ENCODE measurements at places on chromosomes 2 and 18.

DNA sequence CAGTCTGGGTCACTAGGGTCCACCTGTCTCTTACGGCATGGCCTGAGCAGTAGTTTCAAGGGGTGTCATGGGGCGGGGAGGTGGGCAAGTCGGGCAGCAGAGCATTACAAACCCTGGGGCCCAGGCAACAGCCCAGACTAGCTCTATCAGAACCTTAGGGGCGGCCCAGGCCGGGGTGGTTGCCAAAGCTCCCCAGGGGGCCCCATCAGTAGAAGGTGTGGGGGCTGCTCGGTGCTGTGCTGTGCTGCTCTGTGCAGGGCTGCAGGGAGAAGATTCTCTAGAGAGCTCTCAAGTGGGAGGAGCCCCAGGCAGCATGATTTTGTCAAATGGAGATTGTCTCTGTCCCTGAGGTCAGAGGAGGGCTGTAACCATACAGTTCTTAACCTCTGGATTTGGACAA is 36.4 kb upstream of the SLC14A1 start:
- H3K36me3 ChIP-seq: no peaks in the 10 kb centered on the region
- H3K27me3 ChIP-seq: no peaks in the 10 kb centered on the region
- no peak overlapping the region for H3K4me3 ChIP-seq
- H3K4me1 ChIP-seq: no peaks in the 10 kb centered on the region

- no peak for DNase-seq
- no peaks in the 10 kb centered on the region for H3K4me1 ChIP-seq
- no peak overlapping the region for H3K4me3 ChIP-seq
- H3K36me3 ChIP-seq: no peaks in the 10 kb centered on the region
- H3K27ac ChIP-seq: no peak overlapping the region
These were observed 112.5 kb upstream of the AGAP1 start for GRCh38 chr2:235381261-235381912.

- no peaks in the 10 kb centered on the region for H3K36me3 ChIP-seq
- DNase-seq: no peak
- H3K4me1 ChIP-seq: no peaks in the 10 kb centered on the region
These were observed 375.2 kb downstream of the TRIB2 start for GRCh38 chr2:13091861-13092378.

GRCh38 chr2:63522950-63523349 is 65.3 kb downstream of the WDPCP start:
- no peaks in the 10 kb centered on the region for H3K27me3 ChIP-seq
- no peaks in the 10 kb centered on the region for H3K4me1 ChIP-seq
- no peak for DNase-seq
- H3K36me3 ChIP-seq: no peaks in the 10 kb centered on the region
- no peak overlapping the region for H3K4me3 ChIP-seq
- no peak overlapping the region for H3K27ac ChIP-seq

- no peaks in the 10 kb centered on the region for H3K27me3 ChIP-seq
- H3K4me1 ChIP-seq: no peaks in the 10 kb centered on the region
- H3K36me3 ChIP-seq: no peaks in the 10 kb centered on the region
- H3K4me3 ChIP-seq: no peak overlapping the region
These were observed 179.1 kb downstream of the LDLRAD4 start for GRCh38 chr18:13397504-13398163.

- no peaks in the 10 kb centered on the region for H3K27me3 ChIP-seq
- H3K4me1 ChIP-seq: no peaks in the 10 kb centered on the region
- no peak for DNase-seq
- no peak overlapping the region for H3K27ac ChIP-seq
These were observed 298.3 kb downstream of the RBM43 start for GRCh38 chr2:150963336-150963735.

Data from uterus (tissue), 4 donors.